Heart left ventricle (tissue), 16 donors: ENCODE measurements at places on chromosomes 7 and 10.
A peak's percentile ranks its signal among the peaks of the same experiment; 100 is the strongest.

- DNase-seq, result no peak
Measured at GRCh38 chr10:97780841-97781617, 9.2 kb upstream of the SFRP5 start.

GRCh38 chr10:43623351-43623750 is 17.1 kb downstream of the ZNF485 start:
- no peak for DNase-seq

GRCh38 chr10:62732841-62733653 is 71.5 kb upstream of the ADO start:
- no peak for DNase-seq

DNA sequence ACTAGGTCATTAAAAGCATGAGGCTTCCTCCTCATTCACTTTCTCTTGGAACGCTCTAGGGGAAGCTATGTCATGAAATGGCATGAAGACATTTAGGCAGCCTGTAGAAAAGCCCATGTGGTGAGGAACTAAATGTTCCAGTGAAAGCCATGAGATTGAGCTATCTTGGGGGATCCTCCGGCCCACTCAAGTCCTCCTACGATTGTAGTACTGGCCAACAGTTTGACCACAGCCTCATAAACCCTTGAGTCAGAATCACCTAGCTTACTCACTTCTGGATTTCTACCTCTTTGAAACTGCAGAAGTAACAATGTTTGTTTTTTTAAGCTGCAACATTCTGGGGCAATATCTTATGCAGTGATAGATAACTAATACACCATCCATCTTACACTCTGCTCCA is 605.1 kb downstream of the SORCS1 start:
- DNase-seq, result no peak

DNA sequence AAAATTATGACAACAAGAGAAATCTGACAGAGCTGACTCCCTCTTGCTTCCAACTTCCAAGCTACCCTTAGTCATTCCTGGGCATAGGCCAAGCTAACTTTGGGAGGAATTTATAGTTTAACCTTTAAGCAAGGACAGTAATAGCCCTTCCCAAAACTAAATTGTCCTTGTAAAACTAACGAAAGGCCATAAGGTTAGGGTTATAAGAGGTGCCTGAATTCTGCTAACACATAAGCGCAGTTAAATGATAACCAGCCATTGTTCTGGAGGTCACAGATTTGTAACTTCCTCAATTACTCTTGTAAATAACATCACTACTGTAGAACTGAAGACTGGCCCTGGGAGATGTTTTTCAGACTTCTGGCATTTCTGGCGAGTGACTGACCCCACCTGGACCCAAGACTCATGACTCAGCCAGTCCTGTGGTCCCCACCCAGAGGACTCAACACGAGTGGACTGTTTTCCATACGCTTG is 481.2 kb downstream of the KCNMA1 start:
- no peak for DNase-seq

GRCh38 chr10:124657806-124658205 is 86.4 kb downstream of the FAM53B start:
- peak; percentile 58 for DNase-seq

DNA sequence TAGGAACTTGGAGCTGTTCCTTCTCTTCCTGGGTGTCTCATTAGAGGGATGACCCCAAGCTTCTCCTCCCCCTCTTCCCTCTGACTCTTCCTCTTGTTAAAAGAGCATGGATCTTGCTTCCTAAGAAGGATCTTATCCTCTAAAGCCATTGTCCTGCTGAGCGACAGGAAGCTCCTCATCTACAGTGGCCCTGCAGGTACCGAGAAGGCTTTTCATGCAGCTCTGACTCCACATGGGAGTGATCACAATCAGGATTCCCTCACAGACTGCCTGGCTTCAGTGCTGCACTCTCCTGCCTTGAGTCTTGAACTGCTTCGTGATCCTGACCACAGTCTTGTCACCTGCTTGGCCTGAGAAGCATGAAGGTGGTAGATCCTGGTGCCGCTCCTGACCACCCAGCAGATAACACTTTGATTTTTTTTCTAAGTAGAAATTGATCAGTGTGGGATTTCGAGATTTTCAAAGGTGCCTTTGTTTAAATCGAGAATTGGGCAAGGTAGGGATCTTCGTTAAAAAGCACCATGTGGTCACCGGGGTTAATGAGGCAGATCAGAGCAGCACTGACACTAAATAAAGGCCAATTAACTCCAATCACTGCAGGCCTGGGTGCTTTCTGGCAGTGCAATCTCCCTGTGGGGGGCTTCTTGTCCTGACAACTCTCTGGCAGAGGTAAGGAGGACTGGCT is 376.4 kb downstream of the NRG3 start:
- no peak for DNase-seq

DNA sequence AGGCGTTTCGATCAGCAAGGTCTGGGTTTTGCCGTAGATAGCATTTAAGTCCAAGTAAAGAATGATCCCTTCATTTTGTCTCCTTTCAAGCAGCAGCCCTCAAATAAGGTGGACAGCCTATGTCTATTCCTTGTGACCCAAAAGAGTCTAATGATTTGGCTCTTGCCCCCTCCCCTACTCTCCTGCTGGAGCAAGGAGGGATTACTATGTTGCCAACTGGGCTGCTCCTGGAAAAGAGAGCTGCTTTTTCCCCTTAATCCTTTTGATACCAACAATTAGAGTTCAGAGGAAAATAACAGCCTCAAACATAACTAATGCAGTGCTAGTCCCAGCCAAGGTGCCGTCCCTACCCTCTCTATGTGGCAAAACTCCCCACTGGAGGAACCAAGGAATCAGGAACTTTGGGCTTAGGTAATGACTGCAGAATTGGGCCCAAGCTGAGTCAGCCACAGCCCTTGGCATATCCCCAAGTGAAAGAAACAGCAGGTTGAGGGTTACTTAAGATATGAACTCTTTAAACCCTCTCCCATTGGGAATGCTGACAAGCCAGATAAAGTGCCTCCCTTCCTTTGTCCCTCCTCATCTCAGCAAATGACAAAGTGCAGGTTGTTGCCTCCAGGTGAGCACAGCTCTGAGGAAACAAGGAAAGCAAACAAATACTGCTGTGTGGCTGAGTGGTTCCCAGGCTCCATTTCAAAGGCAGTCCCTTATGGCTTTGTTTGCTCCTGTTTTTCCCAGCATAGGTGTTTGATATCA is 643.7 kb downstream of the INHBA start:
- no peak for DNase-seq

DNA sequence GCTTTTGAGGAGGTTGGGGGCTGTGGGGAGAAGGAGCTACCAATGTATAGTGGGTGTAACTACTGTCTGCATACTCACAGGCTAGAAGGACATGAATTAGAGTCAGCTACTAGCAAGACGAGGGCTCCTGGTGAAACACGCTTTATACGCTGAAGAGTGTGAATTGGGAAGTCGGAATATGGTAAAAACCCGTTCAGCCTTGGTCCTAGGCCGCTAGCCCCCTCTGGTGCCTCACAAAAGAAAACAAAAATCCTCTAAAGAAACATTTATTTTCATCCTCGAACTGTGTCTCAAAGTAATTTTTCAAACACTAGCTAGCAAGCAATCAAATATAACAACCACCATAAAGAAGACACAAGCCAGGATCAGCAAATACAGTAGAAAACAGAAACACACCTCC is 338.1 kb upstream of the SEMA3C start:
- peak; percentile 32 for DNase-seq

GRCh38 chr10:112775381-112775780 is 174.7 kb upstream of the TCF7L2 start:
- no peak for DNase-seq

GRCh38 chr10:84683550-84683949 is 355.2 kb downstream of the CCSER2 start:
- no peak for DNase-seq

DNA sequence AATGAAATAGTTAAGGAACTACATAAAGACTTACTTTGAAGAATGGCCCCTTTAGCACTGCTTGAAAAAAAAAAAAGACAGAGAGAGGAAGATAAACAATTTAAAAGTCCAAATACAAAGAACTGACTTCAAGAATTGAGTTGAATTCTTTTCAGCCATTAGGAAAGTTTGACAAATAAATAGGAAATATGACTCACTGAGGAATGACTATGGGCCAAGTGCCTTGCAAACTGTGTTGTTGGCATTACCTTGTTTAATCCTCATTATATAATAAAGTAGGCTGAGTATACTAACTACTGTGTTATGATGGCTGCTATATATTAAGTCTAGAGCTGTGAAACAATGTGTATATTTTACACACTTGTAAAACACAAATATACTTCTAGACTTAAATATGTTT is 151.1 kb downstream of the ELMO1 start:
- no peak for DNase-seq

GRCh38 chr7:39392151-39392550 is 174.1 kb upstream of the YAE1 start:
- DNase-seq, result no peak

- peak; percentile 55 for DNase-seq
Measured at GRCh38 chr10:6050801-6051445, 11.2 kb downstream of the IL2RA start.

DNA sequence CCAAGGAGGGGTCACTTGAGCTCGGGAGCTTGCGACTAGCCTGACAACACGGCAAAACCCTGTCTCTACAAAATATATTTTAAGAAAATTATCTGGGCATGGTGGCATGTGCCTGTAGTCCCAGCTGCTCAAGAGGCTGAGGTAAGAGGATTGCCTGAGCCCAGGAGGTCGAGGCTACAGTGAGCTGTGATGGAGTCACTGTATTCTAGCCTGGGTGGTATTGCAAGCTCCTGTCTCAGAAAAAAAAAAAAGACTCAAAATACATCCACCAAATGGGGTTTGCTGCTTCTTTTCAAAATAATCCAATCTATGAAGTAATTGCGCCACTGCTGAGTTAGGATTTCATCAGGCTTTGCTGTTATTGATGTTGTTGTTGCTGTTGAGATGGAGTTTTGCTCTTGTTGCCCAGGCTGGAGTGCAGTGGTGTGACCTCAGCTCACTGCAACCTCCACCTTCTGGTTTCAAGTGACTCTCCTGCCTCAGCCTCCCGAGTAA is 11.1 kb upstream of the VIM start:
- no peak for DNase-seq

DNA sequence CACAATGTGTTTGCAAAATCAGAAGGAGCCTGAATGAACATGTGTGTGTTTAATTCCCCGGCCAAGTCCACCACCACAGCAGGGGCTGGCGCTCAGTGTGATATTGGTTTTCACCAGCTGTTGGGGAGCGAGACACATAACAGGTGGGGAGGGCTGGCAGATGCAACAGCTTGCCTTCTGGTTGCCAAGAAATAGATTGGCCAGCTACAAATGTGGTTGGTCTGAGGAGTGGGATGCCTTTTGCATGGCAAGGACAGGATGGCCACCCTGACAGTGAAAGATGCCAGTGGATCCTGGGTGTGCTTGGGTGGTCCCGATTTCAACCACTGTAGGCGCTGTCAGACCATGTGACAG is 292.5 kb upstream of the FZD8 start:
- DNase-seq, result no peak

- no peak for DNase-seq
Measured at GRCh38 chr7:64871761-64872160, 31.3 kb upstream of the ZNF273 start.

GRCh38 chr10:100837300-100837699 is 75.5 kb upstream of the SLF2 start:
- no peak for DNase-seq

- DNase-seq, result no peak
Measured at GRCh38 chr10:71520042-71520441, 123.3 kb downstream of the CDH23 start.

DNA sequence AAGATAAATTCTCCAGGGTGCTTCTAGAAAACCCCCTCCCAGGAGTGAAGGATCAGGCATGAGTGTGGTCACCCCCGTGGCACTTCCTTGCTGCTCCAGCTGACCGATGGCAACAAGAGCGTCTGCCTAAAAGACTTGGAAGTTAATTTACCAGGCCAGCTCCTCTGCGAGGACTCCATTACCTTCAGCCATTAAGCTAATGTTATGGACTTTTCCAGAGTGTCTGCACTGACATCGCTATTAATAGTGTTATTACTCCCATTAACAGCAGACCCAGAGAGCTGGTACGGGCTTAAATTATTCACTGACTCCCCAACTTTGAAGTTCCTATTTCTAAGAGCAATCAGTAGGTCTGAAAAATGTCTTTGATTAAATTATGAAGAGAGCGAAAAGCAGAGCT is 345.8 kb downstream of the PLXNA4 start:
- no peak for DNase-seq

DNA sequence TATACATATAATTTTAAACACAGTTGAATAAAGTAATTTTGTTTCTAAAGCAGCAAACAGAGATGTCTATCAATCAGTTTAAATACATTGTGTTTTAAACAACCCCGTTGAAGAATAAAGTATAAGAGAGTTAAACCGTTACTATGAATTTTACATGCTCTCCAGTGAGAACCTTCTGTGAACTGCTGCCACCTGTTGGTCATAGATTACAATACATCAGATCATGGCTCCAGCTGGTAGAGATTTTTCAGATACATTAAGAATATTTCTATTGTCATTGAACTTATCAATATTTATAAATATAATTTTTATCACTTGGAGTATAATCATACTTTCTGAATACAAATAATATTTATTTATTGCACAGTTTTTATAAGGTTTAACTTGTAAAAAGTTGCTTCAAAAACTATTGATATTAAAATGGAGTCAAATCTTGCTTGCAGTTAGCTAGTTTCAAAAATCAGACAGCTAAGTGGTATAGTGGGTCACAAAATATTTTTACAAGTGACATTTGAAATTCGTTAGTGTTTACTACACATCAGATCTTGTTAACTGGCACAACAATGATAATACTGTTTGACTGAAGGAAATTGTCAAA is 561.2 kb upstream of the PHF14 start:
- DNase-seq, result no peak

DNA sequence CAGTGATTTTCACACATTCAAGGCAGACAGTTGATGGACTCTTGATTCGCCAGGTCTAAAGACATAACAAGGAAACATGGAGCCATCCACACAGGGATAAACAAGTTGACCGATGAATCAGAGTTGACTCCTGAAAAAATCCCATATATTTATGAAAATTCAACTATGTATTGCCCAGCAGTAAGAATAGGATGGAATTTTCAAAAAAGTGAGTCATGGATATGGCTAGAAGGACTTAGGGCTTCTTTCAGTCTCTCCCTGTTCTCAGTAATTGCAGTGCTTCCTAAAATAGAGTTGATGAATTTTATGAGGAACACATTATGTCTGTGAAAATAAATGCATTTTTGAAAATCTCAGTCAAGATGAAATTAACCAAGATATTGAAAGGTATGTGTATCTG is 301.2 kb downstream of the PLXDC2 start:
- DNase-seq, result no peak

GRCh38 chr7:4175346-4175973 is 506.6 kb upstream of the FOXK1 start:
- DNase-seq, result peak; percentile 11
